ENCODE measurements at places on chromosomes 16 and 17. TPM values are rescaled to one million over a fixed set of nuclear protein-coding genes. Genes with fewer than 3 reads are reported as not detected.

Gene KRT20
- under 0.01 TPM for total RNA-seq

Gene EVPLL
- total RNA-seq = not detected

Gene SLFN14
- not detected for total RNA-seq

Gene TEKT1
- not detected for total RNA-seq

Gene SSTR5
- total RNA-seq = not detected

Gene MYO15A
- 0.16 TPM for total RNA-seq

Gene TMEM100
- total RNA-seq = not detected

Gene TBC1D3
- not detected for total RNA-seq

Gene SLC5A11
- not detected for total RNA-seq

Gene GNG13
- total RNA-seq = not detected

Gene XPO6
- 135 TPM for total RNA-seq

Gene MT1A
- total RNA-seq = 7.4 TPM

Gene KRTAP4-6
- total RNA-seq = not detected

Gene HSD3B7
- total RNA-seq = 64.7 TPM

Gene SLC6A2
- total RNA-seq = not detected

Gene ACOX1
- total RNA-seq = 30.6 TPM

Gene MYH1
- total RNA-seq = not detected

Gene TMEM132E
- not detected for total RNA-seq

Gene IGFALS
- total RNA-seq = not detected

Gene TAT
- total RNA-seq = not detected

Gene SPN
- total RNA-seq = 0.25 TPM

Gene SLC5A2
- 0.63 TPM for total RNA-seq

Gene AOC2
- 0.89 TPM for total RNA-seq

Gene SLX1A
- 92.7 TPM for total RNA-seq

Gene CD300E
- not detected for total RNA-seq

Gene SULT1A4
- 2.1 TPM for total RNA-seq

Gene AANAT
- total RNA-seq = 0.25 TPM

Gene SYNRG
- 18.6 TPM for total RNA-seq

Gene RIPOR1
- total RNA-seq = 53.9 TPM

Gene TUBB3
- 488 TPM for total RNA-seq

Gene KRTAP1-5
- total RNA-seq = not detected

Gene RNF227
- total RNA-seq = 0.33 TPM

Gene NOTUM
- total RNA-seq = 0.38 TPM

Gene ZSWIM7
- 24.5 TPM for total RNA-seq

Gene KRT34
- 2.9 TPM for total RNA-seq

Gene MT1G
- not detected for total RNA-seq
